ENCODE measurements at places on chromosomes 11 and 22. TPM values are rescaled to one million over a fixed set of nuclear protein-coding genes. Genes with fewer than 3 reads are reported as not detected.

The ZNF280B gene
- total RNA-seq, result 1.3 TPM

The PLCB3 gene
- total RNA-seq, result 66.4 TPM

The BTBD18 gene
- not detected for total RNA-seq

The B3GAT1 gene
- total RNA-seq, result 0.03 TPM

The SLC5A1 gene
- total RNA-seq, result 0.10 TPM

The MEI1 gene
- 0.14 TPM for total RNA-seq

The RCOR2 gene
- total RNA-seq, result 1.8 TPM

The XKR3 gene
- not detected for total RNA-seq

All from foreskin keratinocyte (primary cell).